CD8-positive, alpha-beta memory T cell (primary cell): ENCODE measurements at places on chromosomes 1 and 21. TPM values are rescaled to one million over a fixed set of nuclear protein-coding genes. Genes with fewer than 3 reads are reported as not detected.

DNA sequence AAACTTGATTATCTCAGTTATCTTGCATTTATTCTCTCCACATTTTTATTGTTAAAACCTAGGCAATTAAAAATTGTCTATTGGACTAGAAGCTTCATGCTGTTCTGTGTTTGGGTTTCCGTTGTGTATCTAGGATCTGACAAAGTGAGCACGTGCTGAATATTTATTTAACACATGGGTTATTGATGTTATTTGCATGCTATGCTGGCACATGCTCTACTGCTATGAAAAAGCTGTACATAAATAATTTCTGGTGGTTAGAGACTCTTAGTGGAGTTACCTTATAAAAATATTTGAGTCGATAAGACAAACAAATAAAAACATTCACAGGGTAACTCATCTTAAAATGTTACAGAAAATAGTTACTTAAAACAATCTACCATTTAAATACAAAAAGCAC is 1769.7 kb downstream of the MRPL39 start:
- no peak for DNase-seq

- no peak for DNase-seq
These were observed 6.5 kb upstream of the ITGB2 start for GRCh38 chr21:44927259-44927586.

DNA sequence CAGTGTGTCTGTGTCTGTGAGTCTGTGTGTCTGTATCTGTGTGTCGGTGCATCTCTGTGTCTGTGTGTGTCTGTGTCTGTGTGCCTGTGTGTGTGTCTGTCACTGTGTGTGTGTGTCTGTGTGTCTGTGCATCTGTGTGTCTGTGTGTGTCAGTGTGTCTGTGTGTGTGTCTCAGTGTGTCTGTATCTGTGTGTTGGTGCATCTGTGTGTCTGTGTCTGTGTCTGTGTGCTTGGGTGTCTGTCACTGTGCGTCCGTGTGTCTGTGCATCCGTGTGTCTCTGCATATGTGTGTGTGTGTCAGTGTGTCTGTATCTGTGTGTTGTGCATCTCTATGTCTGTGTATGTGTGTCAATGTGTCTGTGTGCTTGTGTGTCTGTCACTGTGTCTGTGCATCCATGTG is 44.7 kb upstream of the POFUT2 start:
- no peak for DNase-seq

DNA sequence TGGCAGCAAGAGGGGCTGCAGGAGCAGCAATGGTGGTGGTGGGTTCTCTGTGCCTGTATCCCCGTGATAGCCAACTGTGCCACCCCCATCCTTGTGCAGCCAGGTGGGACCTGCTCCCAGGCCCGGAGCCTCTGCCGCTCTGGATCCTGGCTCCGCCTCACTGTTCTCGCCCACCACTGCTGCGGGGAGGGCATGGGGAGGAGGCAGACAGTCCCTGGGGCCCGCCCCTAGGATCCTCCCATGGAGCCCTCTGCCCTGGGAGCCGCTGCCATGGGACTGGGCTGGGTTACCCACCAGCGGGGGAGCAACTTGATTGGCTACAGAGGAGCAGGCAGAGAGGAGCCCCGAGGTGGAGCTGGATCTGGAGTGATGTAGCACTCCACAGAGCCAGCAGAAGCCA is 31.6 kb downstream of the CD1D start:
- no peak for DNase-seq

DNA sequence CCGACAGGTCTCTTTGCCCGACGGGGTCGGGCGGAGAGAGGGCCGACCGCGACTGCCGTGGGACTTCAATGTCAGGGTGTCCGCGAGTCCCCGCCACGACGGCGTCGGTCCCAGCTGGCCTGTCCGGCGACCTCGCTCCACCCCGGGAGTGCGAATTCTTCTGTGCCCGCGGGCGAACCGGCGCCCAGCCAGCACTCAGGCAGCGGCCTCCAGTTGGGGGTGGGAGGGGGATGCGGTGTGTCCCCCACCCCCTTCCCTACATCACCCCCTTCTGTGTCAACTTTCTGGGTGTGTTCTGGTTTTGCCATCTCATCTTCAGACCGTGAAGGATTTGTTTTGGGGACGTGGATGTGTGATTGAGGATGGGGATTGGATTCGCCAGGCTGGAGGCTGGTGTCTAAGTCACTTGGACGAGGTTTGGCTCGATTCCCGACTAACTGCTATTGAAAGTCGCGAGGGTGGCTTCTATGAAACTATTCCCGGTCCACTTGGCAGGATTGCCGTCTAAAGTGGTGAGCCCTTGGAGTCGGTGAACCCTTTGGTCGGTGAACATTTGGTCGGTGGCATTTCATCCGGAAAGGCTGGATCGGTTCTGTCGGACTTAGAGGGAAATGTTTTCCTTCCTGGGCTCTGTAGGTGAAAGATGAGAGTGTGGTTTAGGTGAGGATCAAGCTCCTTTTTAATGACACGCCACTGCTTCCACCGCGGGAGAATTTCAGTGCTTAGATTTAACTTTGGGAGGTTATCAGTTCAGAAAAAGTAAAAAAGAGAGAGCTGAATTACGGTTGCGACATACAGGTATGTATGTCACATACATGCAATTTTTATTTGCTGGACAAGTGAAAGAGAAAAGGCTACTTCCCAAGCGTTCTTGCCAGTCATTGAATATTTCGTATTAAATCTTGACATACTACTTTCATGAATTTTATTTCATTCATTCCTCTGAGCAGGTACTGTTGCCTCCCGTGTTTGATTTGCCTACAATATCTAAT is 771 bp downstream of the ABCD3 start:
- no peak for DNase-seq

DNA sequence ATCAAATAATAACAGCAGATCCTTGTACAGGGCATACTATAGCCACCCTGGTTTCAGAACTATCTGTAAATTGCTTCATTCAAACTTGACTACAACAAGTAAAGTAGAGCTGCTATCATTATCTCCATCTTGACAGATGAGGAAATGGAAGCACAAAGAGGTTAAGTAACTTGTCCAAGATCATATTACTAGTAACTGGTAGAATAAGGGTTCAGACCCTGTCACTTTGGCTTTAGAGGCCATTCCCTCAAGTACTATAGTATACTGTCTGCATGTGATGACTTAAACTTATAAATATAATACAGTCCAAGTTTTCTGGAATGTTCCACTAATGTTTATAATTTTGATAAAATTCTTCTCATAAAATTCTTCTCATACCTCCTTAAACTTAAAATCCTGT is 24.8 kb downstream of the PGM1 start:
- no peak for DNase-seq

PTPN14 gene
- polyA plus RNA-seq: 0.70 TPM

DNA sequence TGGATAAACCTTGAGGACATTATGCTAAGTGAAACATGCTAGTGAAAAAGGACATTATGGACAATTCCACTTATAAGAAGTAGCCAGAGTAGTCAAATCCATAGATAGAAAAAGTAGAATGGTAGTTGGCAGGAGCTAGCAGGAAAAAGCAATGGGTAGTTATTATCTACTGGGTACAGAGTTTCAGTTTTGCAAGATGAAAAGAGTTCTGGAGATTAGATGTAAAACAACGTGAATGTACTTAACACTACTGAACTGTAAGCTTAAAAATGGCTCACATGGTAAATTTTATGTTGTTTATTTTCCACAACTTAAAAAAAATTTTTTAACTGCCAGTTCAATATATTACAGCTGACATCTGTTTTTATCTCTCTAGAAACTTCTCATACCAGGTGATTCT is 19.4 kb downstream of the JAK1 start:
- no peak for DNase-seq

DNA sequence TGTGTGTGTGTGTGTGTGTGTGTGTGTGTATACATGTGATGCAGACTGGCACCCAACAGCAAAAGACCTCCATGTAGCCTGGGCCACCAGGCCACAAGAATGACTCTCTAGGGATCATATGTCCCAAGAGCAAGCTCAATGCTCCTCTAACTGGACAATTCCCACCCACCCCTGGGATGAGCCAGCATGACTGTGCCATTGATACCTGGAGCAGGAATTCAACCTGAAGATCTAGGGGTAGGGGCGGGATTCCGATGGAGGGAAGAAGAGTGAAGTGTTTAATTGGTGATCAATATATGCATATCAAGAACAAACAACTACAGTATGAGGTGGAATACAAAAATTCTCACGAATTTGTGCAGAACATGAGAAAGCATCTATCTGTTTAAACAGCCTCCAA is 136.2 kb downstream of the PSMG1 start:
- no peak for DNase-seq

DNA sequence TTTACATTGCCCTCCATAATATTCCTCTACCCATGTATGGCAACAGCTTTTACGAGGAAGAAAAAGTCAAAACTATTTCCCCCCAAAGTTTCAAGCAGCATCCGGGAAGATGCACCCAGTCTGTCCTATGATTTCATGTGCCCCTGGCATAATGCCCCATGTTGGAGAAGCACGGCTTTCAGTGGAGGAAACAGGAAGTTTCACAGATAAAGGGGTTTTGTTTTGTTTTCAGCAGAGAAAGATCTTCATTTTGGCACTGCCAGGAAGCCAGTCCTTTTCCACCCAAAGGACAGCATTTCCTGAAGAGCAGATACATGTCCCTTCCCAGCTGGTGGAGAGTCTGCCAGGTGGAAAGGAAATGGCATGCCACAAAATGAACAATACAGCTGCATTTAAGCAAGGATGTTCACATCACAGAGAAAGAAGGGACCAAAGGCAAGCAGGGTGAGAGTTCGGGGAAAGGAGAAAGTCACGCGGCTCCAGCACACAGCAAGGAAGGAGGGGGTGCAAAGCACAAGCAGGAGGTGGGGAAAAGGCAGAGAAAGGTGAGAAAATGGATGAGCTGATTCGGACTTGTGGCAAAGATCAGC is 95.3 kb upstream of the HIVEP3 start:
- DNase-seq: no peak

TRMT13 gene
- polyA plus RNA-seq: 9.2 TPM

KCNN3 gene
- not detected for polyA plus RNA-seq

DNA sequence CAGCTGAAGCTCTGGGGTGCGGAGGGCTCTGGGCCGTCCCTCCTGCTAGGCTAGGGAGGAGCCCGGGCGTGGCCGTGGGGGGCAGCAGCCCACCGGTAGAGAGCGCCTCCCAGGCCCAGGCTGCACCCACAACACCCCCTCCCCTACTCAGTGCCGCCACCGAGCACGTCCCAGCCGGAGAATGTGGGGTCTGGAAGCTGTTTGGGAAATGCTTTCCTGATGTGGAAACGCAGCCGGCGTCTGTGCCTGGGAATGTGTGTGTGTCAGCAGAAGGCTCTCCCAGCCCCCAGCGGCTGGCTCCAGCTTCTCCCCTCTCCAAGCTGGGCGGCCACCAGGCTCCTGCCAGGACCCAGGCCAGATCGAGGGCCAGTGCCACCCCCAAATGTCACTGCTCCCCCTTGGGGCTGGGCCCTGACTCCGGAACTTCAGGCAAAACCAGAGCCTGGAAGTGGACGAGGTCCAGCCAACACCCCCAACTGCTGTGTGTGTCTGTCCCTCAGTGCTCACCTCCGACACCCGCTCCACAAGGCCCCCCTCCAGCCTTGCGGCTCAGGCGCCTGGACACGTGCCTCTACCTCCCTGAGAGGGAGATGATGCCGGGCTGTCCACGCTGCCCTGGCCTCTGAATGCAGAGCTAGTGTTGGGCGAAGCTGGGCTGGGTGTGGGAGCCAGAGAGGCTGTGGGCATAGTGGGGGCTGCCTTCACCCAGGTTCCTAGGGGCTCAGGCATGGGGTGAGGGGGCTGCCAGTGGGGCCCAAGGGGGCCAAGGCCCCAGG is 74.7 kb downstream of the MEGF6 start:
- no peak for DNase-seq

C8B gene
- polyA plus RNA-seq: not detected

DNA sequence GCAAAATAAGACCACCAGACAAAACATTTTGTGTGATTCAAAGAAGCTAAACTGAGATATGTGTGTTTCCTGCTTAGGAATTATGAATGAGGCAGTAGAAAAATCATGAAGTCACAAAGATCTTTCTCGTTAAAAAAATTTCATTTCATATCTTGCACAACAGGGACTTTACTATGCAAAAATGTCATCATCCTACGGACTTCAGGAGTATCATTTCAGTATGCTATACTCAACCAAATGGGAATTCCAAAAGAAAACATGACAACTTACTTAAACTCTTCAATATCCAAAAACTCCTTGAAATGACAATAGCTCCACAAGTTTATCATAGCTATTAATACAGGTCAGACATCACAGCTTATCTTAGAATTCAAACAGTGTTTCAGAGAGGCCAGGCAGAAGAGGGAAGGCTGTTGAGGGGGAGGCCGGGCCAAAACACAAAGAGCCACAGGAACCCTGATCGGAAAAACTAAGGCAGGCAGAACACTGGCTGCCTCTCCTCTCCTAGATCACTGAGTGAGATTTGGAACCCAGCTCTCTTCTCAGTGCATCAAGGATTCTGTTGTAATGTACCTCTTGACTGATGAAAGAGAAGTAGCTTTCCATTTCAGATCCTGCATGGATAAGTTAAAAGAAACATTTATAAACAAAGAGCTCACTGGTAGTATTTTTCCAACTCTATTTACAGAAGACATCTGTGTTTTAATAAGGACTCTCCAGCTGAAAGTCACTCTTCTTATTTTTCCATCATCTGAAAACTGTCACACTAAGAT is 66.9 kb downstream of the TESK2 start:
- DNase-seq: no peak

GRCh38 chr1:160539990-160540858 is 17.2 kb upstream of the SLAMF6 start:
- DNase-seq: peak; percentile 16

COL16A1 gene
- not detected for polyA plus RNA-seq

- peak; percentile 88 for DNase-seq
These were observed 7.3 kb downstream of the SH3BGRL3 start for GRCh38 chr1:26287033-26287711.

ST6GALNAC5 gene
- polyA plus RNA-seq: not detected

- DNase-seq: no peak
These were observed 51.2 kb downstream of the STUM start for GRCh38 chr1:226599636-226600238.

GRCh38 chr1:176876966-176877515 is 287.5 kb downstream of the ASTN1 start:
- no peak for DNase-seq

GRCh38 chr1:94709891-94710581 is 110.1 kb upstream of the SLC44A3 start:
- DNase-seq: no peak

- no peak for DNase-seq
These were observed 64.7 kb downstream of the KCND3 start for GRCh38 chr1:111924786-111925185.

GRCh38 chr1:201408834-201409200 is 9.7 kb upstream of the LAD1 start:
- no peak for DNase-seq

SGIP1 gene
- not detected for polyA plus RNA-seq

- DNase-seq: no peak
These were observed 29.9 kb downstream of the MPZL1 start for GRCh38 chr1:167751676-167752075.
